ENCODE measurements at places on chromosomes 4 and X. TPM values are rescaled to one million over a fixed set of nuclear protein-coding genes. Genes with fewer than 3 reads are reported as not detected.

The KLF8 gene
- 22.2 TPM for total RNA-seq

The LETM1 gene
- 75.1 TPM for total RNA-seq

The EDNRA gene
- total RNA-seq: 3.6 TPM

The RHOH gene
- 3.9 TPM for total RNA-seq

The SLITRK4 gene
- total RNA-seq: 1.5 TPM

The FAM236B gene
- not detected for total RNA-seq

The IL15 gene
- 5.1 TPM for total RNA-seq

The FAM133A gene
- not detected for total RNA-seq

The SPATA4 gene
- total RNA-seq: not detected

The ETDB gene
- total RNA-seq: not detected

The PCDH19 gene
- total RNA-seq: 5.2 TPM

The GPRASP1 gene
- total RNA-seq: 4.0 TPM

The MANBA gene
- 21.4 TPM for total RNA-seq

The PDS5A gene
- 69.8 TPM for total RNA-seq

The GABRQ gene
- total RNA-seq: not detected

The PLP1 gene
- 0.26 TPM for total RNA-seq

The NWD2 gene
- total RNA-seq: 29.0 TPM

The UBE2K gene
- 71.8 TPM for total RNA-seq

The C4orf50 gene
- not detected for total RNA-seq

The DGKK gene
- not detected for total RNA-seq

The PLXNB3 gene
- 10.2 TPM for total RNA-seq

The QDPR gene
- 51.9 TPM for total RNA-seq

The SMIM10 gene
- 4.5 TPM for total RNA-seq

The TRPC5OS gene
- not detected for total RNA-seq

The NRK gene
- 0.96 TPM for total RNA-seq

The AMBN gene
- not detected for total RNA-seq

The SHROOM3 gene
- total RNA-seq: 0.51 TPM

All from mesenteric fat pad (tissue), 1 donor.